ENCODE measurements at places on chromosomes 7 and 10.

DNA sequence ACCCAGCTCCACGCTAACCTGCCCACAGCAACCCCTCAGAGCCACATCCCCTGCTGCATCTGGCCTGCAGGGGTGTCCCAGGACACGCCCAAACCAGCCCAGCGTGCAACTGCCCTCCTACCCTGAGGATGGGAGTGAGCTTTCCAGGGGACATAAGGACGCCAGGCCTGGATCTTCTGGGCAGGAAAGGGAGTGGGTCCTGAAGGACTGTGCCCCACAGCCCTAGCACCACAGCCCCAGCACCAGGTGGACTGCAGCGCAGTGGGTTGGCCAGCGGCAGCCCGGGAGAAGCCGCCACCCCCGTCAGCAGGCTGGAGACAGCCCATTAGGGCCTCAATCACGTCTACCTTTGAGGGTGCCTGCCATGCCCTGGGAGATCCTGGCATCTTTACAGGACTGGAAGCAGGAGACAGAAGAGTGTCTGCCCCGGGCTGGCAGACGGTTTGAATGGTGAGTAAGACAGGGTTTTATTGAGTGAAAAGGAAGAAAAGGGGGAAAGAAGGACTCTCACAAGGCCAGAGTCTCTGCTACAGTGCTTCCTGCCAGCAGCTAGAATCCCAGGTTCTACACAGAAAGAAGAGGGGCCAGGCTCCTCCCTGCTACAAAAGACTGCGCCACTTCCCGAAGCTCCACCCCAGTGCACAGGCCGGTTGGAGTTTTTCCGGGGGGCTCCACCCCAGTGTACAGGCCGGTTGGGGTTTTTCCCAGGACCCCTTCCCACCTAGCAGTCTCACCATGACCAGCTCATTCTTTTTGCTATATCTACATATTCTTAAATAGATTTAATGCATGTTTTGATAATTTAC, 69.8 kb upstream of the KCTD7 start:
- DNase-seq: no peak

DNA sequence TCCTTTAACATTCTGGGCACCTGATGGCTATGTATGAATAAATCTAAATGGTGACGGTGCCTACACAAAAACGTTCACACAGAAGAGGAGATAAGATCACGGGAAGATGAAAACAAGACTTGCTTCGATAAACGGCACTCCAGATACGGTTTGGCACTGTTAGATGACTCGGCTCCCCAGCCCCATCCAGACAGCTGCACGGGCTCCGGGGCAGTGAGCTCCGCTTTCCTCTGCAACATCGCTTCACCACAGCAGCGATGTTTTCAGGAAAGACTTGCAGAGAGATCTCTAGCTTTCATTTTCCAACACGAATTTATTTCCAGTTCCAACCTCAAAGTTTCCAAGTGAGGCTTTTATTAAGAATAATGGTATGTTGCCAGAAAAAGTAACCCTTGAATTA, 132.1 kb downstream of the KLF6 start:
- DNase-seq: peak; percentile 55

DNA sequence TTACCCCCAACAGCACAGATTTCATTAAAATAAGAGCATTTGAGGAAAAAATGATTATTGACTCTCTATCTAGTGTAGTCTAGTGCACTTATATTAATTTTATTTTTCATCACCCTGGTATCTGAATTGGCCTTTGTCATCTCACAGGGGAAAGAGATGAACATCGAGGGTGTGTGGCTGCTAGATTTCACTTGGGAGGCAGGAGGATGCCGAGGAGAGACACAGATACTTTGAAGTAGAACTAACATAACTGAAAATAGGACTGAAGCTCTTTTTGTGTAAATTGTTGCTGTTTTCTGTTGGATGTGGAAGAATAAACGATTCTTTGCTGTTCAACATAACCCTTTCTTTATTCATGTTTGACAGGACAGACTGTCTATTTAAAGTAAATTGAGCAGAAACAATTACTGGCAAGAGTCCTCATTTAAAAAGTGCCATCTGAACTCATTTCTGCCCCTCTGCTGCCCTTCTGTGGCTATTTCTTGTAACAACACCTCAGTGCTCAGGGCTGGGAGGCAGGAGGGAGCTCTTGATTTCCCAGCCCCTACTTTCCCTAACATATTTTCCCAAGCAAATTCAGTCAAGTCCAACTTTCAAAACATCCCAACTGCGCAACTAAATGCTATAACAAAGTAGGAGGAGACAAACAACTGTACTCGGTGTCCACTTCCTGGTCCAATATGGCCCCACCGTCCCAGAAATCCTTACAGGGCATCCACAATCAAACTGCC, 15.6 kb downstream of the LYZL1 start:
- DNase-seq: peak; percentile 35

- no peak for DNase-seq
Observed at GRCh38 chr7:102859084-102859798, 53.6 kb upstream of the LRRC17 start.

- DNase-seq: no peak
Observed at GRCh38 chr10:67151471-67151870, 225.6 kb downstream of the LRRTM3 start.

DNA sequence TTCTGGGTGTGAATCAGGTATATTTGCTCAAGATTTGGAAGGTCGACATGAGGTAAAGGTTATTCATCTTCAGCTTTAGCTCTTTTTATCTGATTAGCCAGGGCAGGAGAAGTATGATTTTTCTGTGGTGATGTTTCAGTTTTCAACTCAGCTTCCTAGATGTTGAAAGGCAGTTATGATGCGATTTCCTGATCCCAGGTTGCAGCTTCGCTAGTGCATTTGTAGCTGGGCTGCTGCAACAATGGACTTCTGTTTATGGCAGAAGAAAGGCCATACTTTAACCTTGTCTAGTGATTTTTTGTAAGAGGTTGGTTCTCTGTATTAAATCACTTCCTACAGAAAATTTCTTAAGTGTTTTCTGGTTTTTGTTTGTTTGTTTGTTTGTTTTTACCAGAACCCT, 619.3 kb downstream of the AUTS2 start:
- no peak for DNase-seq

GRCh38 chr10:93039721-93040120, 20.9 kb upstream of the CYP26C1 start:
- no peak for DNase-seq

DNA sequence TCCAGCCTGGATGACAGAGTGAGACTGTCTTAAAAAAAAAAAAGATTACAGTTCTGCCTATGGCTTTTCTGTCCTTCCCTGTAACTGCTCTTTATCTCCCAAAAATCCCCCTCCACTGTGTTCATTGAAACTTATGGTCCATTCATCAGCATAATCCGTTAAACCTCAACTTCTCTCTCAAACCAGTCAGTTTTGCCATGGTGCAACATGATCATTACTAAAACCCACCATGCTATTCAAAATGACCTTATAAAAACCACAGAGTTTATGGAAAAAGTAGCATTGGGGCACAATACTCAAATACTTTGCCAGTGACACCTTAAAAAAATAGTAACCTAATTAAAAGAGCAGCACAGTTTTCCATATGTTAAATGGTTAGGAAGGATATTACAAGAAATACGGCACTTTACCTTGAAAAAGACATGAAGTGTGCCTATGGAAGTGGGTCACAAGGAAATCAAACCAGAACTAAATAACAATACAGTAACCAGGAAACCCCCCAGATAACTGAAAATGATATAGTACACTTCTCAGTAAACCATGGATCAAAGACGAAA, 74.0 kb upstream of the ST8SIA6 start:
- no peak for DNase-seq

- no peak for DNase-seq
Observed at GRCh38 chr10:70357565-70357964, 24.9 kb downstream of the LRRC20 start.

- DNase-seq: peak; percentile 68
Observed at GRCh38 chr7:22885797-22886261, 63.2 kb upstream of the TOMM7 start.

- DNase-seq: no peak
Observed at GRCh38 chr10:29472301-29473086, 162.3 kb downstream of the SVIL start.

GRCh38 chr10:88428442-88428841, 154.7 kb downstream of the RNLS start:
- DNase-seq: no peak

GRCh38 chr7:39094731-39095130, 117.0 kb downstream of the POU6F2 start:
- no peak for DNase-seq

GRCh38 chr7:90404777-90405176, 1.5 kb downstream of the CLDN12 start:
- no peak for DNase-seq

All from stimulated activated CD8-positive, alpha-beta memory T cell treated with anti-CD3 and anti-CD28 coated beads, Interleukin-4, amount 100 ng/mL, for 48 hours (primary cell).